ENCODE measurements at places on chromosomes 12 and 14.

DNA sequence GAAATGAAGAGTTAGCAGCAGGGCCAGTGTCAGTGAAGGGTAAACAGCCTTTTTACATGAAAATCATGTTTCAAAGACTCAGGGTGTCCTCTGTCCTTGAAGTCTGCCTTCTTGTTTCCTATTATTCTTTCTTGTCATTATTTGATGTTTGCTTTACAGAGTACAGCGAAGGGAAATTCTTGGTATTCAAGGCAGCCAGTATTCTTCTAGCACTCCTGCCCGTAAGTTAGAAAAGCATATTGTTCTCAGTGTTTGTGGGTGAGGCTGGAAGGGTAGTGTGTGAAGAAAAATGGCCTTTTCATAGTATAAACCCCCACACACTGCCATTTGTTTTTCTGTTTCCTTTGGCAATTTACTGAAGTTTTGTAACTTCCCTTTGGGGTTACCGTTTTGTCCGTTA, 217.3 kb upstream of the NAV3 start:
- DNase-seq, result no peak

DNA sequence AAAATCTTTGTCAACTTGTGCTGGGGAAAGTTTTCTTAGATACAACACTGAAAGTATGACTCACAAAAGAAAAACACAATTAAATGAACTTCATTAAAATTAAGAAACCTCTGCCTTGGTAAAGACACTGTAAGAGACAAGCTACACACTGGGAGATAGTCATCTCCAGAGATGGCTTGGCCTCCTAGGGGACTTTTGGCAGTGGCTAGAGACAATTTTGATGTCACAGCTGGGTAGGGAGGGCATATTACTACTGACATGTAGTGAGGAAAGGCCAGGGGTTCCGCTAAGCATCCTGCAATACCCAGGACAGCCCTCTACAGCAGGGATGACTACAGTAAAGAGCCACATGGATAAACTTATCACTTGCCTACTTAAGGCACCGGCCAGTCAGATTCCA, 8.7 kb upstream of the RNASE4 start:
- no peak for DNase-seq

DNA sequence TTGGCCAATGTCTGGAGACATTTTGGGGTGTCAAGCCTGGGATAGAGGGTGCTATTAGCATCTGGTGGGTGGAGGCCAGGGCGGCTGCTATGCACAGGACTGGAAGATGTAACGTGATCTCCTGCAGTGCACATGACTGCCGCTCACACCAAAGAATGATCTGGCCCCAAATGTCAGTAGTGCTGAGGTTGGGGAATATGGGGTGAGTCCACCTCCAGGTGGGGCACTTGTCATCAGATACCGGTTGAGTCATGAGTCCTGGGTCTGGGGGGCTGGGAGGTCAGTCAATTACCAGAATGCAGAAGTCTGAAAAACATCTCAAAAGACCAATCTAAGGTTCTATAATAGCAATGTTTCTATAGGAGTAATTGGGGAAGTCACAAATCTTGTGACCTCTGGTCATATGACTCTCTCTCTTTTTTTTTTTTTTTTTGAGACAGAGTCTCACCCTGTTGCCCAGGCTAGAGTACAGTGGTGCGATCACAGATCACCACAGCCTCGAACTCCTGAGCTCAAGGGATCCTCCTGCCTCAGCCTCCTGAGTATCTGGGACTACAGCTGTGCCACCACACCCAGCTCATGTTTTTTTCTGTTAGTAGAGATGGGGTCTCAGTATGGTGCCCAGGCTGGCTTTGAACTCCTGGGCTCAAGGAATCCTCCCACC, 6.0 kb upstream of the SDSL start:
- DNase-seq, result no peak

- no peak for DNase-seq
These were observed at the start of gene GMPR2 for GRCh38 chr14:24232645-24233537. Gene GMPR2, plus strand, starts transcription at chr14:24232929. Its CDS starts 325 bp downstream, at chr14:24233254.

GRCh38 chr14:29650554-29651269, 276.9 kb downstream of the PRKD1 start:
- DNase-seq, result no peak

- DNase-seq, result no peak
These were observed 169.7 kb downstream of the MYRFL start for GRCh38 chr12:69994724-69995173.

GRCh38 chr14:45587142-45587541, 334.1 kb upstream of the MIS18BP1 start:
- no peak for DNase-seq

DNA sequence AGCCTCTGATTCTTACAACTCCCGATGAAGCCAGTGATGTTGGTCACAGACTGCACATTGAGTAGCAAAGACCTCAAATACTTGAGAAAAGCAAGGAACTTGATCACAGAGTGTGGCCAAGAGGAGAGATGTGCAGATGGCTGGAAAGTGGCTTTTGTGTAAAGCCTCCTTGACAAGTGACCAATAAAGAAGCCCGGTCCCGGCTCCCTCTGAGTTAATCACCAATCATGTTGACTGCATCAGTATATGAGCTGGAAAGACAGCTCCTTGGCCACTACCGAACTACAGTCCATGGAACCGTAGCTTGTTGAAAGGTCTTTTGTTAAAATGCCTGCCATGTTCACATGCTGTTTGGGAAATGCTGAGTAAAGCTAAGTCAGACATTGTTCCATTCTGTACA, 23.7 kb upstream of the SERPINA6 start:
- no peak for DNase-seq

DNA sequence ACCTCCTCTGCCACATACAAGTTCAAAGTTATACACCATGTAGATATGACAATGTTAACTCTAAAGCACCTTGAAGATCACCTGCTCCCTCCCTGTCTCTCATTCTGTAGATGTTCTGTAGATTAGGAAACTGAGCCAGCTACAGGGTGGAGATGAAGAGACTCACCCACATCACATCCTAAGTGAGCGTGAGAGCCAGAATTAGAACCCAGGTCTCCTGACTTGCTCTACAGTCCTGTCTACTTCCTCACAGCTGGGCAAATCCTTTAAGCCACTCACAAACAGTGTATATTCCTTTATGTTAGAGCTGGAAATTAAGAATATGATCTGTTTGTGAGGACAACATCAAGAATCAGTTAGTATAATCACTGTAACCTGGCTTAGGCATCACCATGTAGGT, 1.8 kb downstream of the APPL2 start:
- no peak for DNase-seq

DNA sequence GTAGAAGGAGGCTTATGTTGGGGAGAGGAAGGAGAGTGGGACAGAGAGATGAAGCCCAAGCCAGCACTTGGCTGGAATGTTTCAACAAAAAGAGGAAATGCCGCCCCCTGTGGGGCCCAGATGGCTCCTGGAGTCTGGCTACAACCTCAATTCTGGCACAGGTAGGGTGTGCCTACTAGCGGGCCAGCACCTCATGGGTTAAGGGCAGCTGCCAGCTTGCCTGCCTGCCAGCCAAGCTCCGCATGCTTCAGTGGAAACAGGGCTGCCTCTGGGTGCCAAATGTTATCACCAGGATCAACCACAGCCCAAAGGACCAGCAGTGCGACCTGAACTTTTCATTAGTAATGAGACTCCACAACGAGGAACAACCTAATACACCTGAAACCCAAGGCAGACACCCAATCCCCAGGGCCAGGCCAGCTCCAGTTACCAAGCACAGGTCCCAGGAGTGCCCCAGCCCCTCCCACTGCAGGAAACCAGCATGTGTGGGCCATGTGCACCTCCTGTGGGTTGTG, 11.3 kb downstream of the RAB15 start:
- DNase-seq, result no peak

- DNase-seq, result no peak
These were observed 169.9 kb downstream of the PTCSC3 start for GRCh38 chr14:36006623-36007022.

DNA sequence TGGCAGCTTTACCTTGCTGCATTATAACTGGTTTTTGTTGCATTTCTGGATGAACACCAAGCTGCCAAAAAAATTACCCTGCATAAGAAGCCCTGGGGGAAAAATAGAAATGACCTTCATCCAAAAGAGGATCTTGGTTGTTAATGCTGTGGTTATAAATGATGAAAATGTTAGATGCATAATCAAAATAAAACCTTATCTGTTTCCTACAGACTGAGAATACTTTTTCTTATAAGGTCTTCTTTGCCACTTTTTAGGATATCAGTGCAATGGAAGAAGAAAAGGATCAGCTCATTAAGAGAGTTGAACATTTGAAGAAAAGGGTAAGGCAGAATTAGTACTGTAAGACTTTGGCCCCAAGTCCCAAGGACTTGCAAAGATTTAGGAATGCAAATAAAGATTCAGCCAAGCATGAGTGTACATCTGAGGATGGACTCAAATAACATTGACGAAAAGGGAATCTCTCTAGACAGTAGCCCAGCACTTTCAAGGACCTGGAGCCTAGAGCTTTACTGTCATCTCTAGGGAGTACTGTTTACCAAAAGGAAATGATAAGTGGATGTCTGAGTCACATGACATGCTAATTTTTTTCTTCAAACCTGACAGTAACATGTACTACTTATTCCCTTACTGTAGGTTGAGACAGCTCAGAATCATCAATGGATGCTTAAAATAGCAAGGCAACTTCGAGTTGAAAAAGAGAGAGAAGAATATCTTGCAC, 10.7 kb downstream of the IFT81 start:
- no peak for DNase-seq

DNA sequence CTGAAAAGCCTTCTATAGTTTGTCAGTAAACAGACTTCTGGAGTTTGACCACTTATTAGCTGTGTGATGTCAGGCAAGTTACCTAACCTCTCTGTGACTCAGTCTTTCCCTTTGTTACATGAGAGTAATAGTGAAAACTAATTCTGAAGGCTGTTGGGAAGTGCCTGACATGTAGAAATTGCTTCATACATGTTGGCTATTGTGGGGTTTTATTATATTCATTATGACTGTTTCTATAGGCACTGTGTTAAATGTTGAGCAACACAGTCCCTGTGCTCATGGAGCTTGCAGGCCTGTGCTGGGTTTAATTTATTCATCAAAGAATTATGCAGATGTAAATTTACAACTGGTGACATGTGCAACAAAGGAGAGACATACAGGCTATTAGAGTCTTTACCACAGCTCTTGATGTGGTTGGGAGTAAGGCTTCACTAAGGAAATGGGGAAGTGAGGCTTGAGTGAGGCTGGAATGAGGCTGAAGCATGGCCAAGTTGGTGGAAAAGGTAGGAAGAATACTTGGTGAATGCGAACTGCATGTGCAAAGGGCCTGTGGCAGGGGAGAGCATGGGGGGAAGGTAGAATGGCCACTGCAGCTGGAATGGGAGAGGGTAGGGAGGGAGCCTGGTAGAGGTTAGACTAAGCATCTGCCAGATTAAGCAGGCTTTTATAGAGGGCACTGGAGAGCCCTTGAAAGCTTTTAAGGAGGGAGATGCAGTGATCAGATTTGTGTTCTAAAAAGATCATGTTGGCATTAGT, 236.4 kb upstream of the CRY1 start:
- DNase-seq, result no peak
